ENCODE measurements at places on chromosomes 12 and 14.

DNA sequence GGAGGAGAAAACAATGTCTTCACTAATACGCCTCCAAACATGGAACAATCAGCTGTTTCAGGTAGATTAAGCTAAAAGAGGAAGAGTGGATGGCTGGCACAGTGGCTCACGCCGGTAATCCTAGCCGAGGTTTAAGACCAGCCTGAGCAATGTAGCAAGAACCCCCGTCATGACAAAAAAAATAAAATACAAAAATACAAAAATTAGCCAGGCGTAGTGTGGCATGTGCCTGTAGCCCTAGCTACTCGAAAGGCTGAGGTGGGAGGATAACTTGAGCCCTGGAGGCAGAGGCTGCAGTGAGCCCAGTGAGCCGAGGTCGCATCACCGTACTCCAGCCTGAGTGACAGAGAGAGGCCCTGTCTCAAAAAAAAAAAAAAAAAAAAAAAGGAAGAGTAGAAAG is 1.2 kb upstream of the MED13L start:
- DNase-seq, result no peak

- DNase-seq, result peak; percentile 46
Measured at GRCh38 chr14:74459289-74459946, 33.4 kb upstream of the SYNDIG1L start.

GRCh38 chr12:104699489-104700190 is 242.9 kb downstream of the CHST11 start:
- DNase-seq, result no peak

DNA sequence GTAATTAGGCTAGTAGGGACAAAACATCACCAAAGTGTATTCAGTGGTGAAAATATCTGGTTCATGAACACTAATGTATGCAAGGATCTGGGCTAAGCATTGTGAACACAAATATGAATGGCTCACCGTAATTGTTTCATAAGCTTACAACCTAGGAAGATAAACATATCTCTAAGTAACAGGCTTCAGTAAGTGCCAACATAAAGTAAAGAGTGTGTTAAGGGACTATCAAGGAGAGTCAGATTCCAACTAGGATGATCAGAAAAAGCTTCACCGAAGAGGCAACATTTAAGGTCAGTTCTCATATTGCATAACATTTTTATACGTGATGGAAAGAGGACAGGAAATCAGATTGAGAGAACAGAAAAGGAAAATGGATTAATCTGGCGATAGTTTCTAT is 29.4 kb downstream of the ABCC9 start:
- no peak for DNase-seq

GRCh38 chr12:84348582-84348981 is 564.0 kb downstream of the SLC6A15 start:
- DNase-seq, result no peak

GRCh38 chr12:28014196-28014595 is 41.7 kb upstream of the PTHLH start:
- DNase-seq, result no peak

DNA sequence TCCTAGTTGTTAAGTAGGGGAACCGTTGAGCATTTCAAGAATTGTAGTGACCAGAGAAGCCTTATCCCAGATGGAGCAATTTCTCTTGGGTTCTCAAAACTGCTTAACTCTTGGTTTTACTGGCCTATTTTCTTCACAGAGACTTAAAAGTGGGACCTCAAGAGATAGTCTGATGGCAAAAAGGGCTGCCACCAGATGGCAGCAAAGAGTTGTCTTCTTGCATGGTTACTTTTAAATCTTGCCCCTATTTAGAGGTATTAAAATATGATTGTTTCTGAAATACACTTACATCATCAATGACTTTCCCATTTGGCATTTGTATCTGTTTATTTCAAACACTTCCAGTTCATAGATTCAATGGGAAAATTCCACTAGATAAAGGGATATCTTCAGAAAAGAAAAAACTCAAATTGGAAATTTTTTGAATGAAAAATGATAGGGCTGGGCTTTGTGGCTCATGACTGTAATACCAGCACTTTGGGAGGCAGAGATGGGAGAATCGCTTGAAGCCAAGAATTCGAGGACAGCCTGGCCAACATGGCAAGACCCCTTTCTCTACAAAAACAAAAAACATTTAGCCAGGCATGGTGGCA is 69.9 kb upstream of the CNTN1 start:
- peak; percentile 12 for DNase-seq

- no peak for DNase-seq
Measured at GRCh38 chr14:80434574-80435321, 223.4 kb upstream of the DIO2 start.

DNA sequence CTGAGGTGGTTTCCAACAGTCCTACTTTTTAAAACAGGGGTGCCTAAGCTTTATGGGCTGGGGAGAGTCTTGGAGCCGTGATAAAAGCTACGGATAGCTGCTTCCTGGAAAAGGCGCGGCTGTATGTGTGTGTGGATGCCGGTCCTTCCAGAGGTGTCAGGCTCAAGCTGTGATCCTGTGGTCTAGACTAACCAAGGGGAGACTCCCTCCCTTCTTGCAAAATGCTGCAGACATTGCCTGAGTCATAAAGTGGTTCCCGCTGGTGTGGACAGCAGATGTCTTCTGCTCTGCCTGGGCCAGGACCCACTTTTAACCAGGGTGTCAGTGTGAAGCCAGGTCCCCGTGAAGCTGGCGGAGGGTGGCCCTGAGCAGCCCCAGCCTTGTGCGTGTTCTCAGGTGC is 37.8 kb downstream of the CCDC92 start:
- peak; percentile 24 for DNase-seq

DNA sequence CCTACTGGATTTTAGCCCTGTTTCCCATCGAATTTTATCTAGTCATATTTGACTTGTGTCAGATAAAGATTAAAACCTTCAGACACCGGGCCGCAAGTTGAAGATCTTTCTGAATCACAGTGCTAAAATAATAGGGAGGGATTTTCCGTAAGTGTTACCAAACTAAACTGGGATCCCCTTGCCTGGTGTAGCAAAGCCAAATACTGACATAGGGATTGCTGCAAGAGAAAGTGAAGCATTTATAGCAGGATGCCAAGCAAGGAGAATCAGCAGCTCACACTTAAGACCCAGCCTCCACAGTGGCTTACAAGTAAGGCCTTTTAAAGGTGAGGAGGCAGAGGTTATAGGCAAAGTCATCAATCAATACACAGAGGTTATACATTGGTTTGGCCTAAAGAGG is 147.4 kb downstream of the AKAP6 start:
- DNase-seq, result no peak

GRCh38 chr14:65440230-65440629 is 27.7 kb downstream of the FUT8 start:
- no peak for DNase-seq

GRCh38 chr14:65784574-65784973 is 372.0 kb downstream of the FUT8 start:
- no peak for DNase-seq

DNA sequence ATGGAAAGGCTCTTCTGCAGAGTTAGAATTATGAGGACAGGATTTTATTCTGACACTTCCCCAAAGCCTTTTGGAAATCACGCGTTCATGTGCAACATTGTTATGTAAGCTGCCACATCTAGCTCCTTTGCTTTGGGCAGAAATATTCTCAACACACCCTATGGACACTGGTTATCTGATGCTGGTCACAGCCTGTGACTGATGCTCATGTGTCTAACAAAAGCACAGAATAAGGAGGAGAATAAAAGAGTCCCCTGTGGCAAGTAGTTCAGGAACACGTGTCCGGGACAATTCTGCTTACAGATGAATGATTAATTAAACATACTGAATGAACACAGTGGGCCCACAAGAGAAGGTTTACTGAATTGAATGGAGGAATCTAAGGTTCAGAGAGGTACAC is 22.1 kb downstream of the FOXN3 start:
- no peak for DNase-seq

GRCh38 chr14:31545328-31545727 is 15.9 kb upstream of the NUBPL start:
- no peak for DNase-seq
